ENCODE measurements at places on chromosomes 2 and 18.
A peak's percentile ranks its signal among the peaks of the same experiment; 100 is the strongest.

- DNase-seq: no peak
These were observed 344.5 kb upstream of the ATP5MC3 start for GRCh38 chr2:175525975-175526374.

DNA sequence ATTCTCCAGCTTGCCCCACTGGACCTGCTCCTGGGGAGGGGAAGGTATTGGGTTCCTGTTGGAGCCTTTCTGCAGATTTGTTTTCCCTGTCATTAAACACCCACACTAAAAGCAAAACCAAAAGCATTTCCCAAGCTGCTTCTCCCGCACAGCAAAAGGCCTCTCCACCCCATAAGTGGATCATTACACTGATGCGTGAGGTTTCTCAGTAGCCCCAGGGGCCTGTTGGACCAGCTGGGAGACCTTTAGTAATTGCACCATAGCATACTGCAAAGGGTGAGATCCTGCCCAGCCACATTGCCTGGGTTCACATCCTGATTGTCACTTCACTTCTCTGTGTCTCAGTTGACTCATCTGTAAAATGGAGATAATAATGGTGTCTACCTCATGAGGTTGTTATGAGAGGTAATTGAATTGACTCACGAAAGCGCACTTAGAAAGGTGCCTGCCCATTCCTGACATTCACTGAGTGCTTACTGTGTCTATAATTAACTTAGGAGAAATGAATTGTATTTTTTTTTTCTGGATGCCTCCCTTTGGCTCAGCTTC lies 43.9 kb downstream of the TOGARAM2 start:
- no peak for DNase-seq

GRCh38 chr2:35731674-35732073 lies 623.9 kb upstream of the CRIM1 start:
- no peak for DNase-seq

DNA sequence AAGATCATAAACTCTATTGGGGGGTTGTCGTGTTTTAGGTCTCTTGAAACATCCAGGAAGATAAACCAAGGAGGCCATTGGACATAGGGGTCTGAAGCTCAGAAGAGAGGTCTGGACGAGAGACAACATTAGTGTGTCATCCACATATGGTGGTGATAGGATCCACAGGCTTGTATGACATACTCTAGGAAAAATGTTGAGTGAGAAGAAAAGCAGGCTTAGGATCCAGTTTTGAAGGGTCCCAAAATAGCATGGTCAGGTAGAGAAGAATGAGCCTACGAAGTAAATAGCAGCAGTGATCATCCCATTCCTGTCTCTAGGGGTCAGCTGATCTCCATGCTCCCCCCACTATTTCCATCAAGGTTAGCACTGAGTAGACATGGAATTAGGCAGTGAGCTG lies 166.8 kb downstream of the ANKRD30B start:
- DNase-seq: no peak

GRCh38 chr2:214242797-214243196 lies 168.1 kb upstream of the VWC2L start:
- no peak for DNase-seq

GRCh38 chr2:74036450-74037195 lies 51.9 kb downstream of the TET3 start:
- DNase-seq: no peak

- no peak for DNase-seq
These were observed 646 bp downstream of the ALS2 start for GRCh38 chr2:201779901-201780673.

DNA sequence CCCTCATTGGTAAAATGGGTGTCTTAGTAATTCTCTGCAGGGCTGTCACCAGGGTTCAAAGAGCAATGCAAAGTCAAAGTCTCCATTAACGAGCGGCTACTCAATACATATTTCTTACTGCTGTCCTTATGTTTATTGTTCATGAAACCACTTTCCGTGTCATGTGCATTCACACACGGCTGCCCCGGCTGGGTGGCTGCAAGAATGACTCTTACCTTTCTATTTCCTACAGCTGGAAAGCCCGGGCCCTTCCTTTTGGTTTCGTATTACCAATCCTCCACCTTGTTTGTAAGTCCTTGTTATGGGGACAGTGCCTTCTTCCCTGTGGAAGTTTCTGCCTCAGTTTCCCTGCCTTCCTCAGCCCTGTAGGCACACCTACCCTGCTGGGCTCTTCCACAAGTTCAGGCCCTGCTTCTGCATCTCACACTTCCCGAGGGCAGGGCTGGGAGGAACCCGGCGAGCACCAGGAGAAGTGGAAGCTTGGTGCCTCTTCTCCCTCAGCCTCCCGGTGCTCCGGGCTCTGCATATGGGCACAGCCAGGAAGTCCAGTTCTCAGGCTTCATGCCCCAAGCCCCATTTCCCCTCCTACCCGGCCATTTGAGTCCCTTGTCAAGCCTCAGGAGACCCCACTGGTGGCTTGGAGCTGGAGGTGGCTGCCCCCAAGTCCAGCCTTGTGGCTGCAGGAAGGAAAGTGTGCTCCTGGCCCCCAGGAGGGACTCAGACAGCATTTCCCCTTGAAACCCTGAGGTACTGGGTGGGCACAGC lies 18.7 kb upstream of the ACKR3 start:
- DNase-seq: peak; percentile 44

- DNase-seq: no peak
These were observed 87.4 kb upstream of the SERPINE2 start for GRCh38 chr2:224126440-224126839.

DNA sequence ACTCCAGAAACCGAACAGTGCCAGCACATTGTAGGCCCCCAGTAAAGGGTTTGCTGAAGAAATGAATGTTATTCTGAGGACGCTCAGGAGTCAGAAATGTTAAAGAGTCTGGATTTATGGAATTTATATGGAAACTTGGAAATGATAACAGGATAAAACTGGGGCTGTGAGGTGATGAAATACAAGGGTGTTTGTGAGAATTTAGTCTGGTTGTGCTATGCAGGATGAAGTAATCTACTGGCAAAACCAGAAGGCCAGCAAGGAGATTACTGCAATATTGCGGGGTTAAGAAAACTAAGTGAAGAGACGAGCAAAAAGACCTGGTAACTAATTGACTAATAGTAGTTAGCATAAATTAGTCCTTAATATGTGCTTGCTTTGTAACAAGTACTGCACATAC lies 467.8 kb downstream of the ZEB2 start:
- no peak for DNase-seq

GRCh38 chr2:222864296-222864695 lies 3.5 kb downstream of the ACSL3 start:
- no peak for DNase-seq

GRCh38 chr18:70276416-70277191 lies 12.2 kb upstream of the SOCS6 start:
- no peak for DNase-seq

DNA sequence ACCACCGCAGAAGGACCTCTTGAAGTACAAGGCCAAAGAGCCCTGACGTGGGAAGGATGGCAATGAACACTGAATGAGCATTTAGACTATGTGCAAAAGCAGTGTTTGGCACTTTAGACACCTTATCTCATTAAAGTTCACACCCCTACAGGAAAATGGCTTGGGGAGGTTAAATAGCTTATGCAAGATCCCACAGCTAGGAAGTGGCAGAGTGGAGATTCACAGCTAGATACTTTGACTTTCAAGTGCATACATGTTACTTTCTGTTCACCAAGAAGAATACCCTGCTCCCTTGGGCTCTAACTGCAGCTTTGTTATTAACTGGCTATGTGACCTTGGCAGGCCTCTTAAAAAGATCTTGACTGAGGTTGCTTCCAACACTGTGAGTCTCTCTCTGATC lies 58.2 kb downstream of the ICOS start:
- no peak for DNase-seq

DNA sequence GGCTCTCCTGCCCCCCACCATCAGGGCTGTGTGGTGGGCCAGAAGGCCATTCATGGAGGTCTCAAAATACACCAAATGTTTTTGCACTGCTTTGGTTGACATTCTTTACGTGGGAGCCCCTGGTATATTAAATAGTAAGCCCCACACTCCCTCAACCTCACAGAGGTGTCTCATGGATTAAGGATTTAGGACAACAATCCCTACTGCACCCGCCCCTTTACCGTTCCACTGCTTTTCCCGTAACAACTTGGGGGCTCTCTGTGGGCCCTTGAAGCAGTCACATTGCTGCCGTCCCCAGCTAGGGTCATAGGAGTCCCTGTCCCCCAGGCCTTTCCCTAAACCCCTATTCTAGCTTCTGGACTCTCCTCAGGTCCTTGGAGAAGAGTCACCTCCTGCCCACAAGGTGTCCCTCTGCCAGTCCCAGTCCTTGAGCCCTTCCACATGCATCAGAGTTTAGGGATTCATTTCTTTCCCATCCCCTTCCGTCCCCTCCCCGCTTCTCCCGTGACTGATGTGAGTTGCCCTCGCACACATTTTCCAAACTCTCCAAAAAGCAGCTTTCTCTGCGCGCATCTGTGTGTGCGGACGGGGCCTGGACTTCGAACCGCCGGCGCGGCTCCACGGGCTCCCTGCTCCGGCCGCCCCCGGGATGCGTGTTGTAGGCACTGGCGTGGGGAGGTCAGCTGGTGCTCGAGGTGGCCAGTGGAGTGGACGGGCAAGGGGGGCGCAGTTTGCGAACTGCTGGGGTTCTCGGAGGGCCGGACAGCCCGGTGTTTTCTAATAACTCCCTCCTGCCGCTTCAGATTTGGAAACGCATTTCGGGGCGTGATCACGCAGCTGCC lies 84.8 kb downstream of the LYPD1 start:
- DNase-seq: no peak

DNA sequence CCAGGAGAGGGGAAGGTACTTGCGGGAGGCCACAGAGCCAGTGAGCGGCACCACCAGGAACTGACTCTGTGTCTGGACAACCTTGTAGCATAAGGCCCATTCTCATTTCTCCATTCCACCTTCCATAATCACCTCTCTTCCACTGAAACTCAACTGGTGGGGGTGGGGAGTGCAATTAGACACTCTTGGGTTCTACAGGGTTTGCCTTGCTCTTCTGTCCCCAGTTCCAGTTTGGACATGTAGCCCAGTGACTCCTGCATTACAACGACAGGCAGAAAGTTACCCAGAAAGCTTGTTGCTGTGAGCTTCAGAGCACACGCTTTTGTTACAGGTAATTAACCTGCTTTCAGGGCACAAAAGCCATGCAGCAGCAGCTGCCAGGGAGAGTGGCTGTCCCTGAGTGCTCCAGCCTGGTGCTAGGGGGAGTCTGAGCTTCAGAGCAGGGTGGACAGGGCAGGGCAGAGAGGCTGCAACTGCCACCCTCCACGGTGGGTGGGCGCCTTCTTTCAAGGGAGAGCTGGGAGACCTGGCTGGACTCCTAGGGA lies 65.2 kb downstream of the COPS8 start:
- DNase-seq: no peak

DNA sequence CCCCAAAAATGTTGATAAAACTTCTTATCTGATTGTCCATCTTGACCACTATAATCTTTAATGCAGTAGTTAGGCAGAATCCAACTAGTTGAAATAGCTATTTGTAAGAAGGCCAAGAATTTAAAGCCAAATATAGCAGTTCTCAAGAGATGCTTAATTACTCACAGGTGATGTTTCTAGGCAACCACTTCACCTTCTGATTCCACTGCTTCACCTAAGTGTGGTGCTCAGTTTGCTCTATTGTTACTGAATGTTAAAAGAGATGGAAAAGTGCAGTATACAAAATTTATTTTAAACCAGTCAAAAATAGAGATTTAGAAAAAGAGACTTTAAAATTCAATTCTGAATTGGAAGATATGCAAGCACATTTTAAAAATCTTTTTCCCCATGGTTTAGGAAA lies 539.4 kb downstream of the ZNF804A start:
- DNase-seq: no peak
